ENCODE measurements at places on chromosomes 2 and 18.

- DNase-seq, result no peak
Measured at GRCh38 chr2:232750135-232750671, 26.2 kb downstream of the KCNJ13 start.

DNA sequence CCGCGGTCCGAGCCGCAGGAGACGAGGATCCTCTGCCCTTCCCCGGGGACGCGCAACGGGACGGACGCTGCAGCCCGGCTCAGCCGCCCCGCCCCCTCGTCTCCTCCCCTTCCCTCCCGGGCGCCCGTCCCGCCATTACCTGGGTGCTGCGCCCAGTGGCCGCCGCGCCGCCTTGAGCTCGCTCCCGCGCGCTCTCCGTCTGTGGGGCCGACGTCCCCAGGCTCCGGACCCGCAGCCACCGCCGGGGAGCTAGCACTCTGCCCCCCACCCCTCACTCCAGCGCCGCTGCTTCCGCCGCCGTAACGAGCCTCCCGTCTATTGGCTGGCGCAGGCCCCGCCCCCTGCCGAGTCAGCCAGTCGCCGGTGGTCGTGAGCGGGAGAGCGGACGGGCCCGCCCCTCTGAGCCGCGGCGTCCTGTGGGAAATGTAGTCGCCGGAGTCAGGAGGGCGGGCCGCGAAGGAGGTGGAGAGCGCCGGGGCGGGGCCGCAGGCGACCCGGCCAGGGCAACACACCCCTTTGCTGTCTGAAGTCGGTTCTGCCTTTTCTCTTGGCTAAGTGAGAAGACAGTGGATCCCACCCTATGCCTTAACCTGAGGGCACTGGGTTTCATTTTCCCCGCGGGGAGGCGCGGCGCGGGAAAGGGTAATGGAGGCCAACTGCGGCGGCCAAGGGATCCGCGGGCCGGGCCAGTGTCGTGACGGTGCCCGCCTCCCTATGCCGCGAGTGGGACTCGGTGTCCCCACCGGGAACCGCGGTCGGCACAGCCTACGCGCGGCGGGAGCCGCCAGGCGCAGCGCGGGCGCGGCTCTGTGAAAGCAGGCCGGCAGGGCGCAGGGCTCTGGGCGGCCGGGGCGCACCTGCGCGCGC, at the start of gene SAP130:
Gene SAP130 (minus strand): TSS at position 259 of the 867 bp plus-strand sequence. CDS start 1,767 bp downstream, outside the sequence.
- peak; percentile 94 for DNase-seq

DNA sequence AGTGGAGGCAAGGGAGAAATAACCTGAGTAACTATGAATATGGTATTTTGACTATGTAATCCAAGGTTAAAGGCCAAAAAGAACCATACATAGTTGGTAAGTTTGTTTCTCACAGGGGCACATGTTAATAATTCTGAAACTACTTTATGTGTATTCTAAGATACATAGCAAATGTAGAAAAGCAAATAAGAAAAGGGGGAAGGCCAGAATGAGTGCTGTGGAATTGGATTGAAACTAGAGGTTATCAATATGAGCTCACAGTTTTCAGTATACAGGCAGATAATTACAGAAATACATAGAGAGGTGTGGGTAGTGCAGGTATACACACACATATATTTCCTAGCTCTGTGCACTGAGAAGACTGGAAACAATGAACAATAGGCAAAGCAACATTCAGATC, 13.7 kb downstream of the INO80C start:
- no peak for DNase-seq

GRCh38 chr2:105099153-105099552, 61.3 kb downstream of the MRPS9 start:
- no peak for DNase-seq

DNA sequence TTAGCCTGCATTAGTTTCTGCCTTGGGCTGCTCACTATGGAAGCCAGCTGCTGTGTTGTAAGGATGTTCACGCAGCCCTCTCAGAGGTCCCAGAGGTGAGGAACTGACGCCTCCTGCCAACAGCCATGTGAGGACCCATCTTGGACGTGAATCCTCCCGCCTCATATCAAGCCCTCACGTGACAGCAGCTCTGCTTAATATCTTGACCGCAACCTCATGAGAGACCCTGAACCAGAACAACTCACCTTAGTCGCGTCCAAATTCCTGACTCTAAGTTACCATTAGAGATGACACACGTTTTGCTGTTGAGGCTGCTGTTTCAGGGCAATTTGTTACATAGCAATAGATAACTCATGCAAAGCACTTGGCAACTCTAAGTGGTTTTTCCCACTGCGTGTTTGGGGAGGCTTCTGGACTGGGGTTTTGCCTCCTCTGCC, 97.7 kb downstream of the TMEM17 start:
- no peak for DNase-seq

- DNase-seq, result no peak
Measured at GRCh38 chr18:24987303-24988252, 364.4 kb downstream of the ZNF521 start.

DNA sequence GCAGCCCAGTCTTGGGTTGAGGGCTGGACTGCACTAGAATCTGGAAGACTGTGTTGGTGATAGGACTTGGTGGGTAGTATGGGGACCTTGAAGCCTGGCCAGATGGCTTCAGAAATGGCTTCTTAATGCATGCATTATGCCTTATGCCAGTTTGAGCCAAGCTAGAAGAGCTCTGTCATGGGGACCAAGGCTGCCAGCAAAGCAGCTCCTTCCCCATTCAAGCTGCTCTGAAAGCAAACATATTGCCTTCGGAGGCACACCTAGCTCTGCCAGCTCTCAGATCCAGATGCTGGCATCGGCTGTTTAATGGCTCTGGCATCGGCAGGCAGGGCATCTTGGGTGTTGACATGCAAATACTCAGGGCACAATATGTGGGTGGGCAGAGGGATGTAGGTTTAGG, 59.0 kb upstream of the IGFBP5 start:
- DNase-seq, result no peak

GRCh38 chr18:36895606-36896005, 66.7 kb downstream of the KIAA1328 start:
- no peak for DNase-seq

- no peak for DNase-seq
Measured at GRCh38 chr18:36493349-36494159, 196.0 kb downstream of the FHOD3 start.
